ENCODE measurements at places on chromosomes 2 and 18. TPM values are rescaled to one million over a fixed set of nuclear protein-coding genes. Genes with fewer than 3 reads are reported as not detected.

Gene INHA
- not detected for total RNA-seq

Gene GALR1
- total RNA-seq: not detected

Gene MYCN
- 0.65 TPM for total RNA-seq

Gene HNMT
- 10.4 TPM for total RNA-seq

Gene TGFA
- total RNA-seq: not detected

Gene TXNDC2
- total RNA-seq: not detected

Gene KIF1A
- total RNA-seq: under 0.01 TPM

Gene NDC80
- 36.6 TPM for total RNA-seq

Gene CNGA3
- not detected for total RNA-seq

Gene LYPD6B
- total RNA-seq: not detected

Gene NCKAP1
- 128 TPM for total RNA-seq

Gene MATN3
- 1.4 TPM for total RNA-seq

Gene GPBAR1
- 0.15 TPM for total RNA-seq

Gene DLGAP1
- not detected for total RNA-seq

Gene IGFBP2
- total RNA-seq: 151 TPM

Gene CBLN2
- 5.9 TPM for total RNA-seq

Gene STAT4
- 0.46 TPM for total RNA-seq

Gene KATNAL2
- total RNA-seq: 0.32 TPM

Gene SLC9A4
- not detected for total RNA-seq

Gene PLGLB1
- total RNA-seq: not detected

Gene UGT1A5
- total RNA-seq: not detected

Gene DNER
- under 0.01 TPM for total RNA-seq

Gene SPP2
- total RNA-seq: not detected

Gene PGAP1
- total RNA-seq: 7.6 TPM

Gene TMEM200C
- 2.3 TPM for total RNA-seq

Gene ASXL3
- 0.32 TPM for total RNA-seq

Gene TCF23
- total RNA-seq: not detected

Gene SIX2
- total RNA-seq: 0.32 TPM

Gene CCNYL1
- 30.9 TPM for total RNA-seq

Gene SLC9A2
- not detected for total RNA-seq

Gene ANKRD62
- not detected for total RNA-seq

Gene SERPINB3
- total RNA-seq: not detected

Gene VWC2L
- total RNA-seq: not detected

Gene COLEC11
- total RNA-seq: not detected

Gene MYOM1
- total RNA-seq: 0.91 TPM

Gene PLGLB2
- total RNA-seq: 0.32 TPM

Gene SPC25
- 12.5 TPM for total RNA-seq

Gene SPATA3
- total RNA-seq: not detected

Gene SIGLEC15
- total RNA-seq: not detected

Data from epithelial cell of umbilical artery (primary cell).